ENCODE measurements at places on chromosomes 4 and X.

DNA sequence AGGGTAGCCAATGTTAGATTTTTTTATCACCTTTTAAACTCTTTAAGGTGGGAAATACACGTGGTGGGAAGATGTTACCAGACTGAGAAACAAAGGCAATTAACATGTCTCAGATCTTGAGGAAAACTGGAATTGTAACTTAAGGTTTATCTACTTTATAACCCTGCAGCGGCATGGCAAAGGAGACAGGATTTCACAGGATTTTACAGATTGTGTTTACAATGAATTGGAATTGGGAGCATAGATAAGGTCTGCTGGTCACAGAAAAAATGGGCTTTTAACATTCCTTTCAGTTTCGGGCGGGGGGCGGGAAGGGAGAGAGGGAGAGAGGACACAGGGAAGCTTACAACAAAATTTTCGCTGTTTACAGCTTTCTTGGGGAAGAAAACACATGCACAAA lies 467.5 kb upstream of the CT83 start:
- DNase-seq = no peak

DNA sequence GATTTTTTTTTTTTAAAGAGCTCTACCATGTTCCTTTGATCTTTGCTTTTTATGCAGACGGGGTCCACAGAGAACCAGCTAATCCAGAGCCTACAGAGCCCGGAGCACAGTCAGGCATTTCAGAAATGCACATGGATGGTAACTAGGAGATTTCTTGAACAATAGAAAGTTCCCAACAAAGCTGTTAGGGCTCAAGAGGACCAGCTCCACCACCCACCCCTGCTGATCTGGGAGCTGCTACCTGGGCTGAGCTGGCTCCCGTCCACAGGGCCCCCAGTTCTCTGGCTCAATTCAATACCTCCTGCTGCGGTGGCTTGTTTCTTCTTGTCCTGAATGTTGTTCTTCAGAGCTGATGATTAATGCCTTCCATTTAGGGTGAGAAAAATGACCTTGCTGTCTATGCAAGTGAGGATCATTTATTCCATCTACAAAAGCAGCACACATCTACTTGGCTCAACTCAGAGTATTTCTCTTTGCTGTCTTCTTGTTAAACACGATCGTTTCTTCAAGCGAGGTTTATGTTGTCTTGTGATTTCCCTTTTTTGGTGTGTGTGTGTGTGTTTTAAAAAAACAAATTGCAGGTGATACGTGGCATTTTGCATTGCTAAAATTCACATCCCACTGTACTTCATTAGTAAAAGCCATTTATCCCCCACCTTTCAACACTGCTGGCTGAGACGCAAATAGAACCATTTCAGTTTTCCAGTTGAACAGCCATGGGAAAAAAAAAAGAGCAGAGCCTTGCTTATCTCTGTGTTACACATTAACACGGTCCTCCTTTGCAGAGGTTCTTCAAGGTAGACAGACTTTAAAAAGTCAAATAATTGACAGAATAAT lies 31.3 kb downstream of the IGFBP7 start:
- DNase-seq = no peak

DNA sequence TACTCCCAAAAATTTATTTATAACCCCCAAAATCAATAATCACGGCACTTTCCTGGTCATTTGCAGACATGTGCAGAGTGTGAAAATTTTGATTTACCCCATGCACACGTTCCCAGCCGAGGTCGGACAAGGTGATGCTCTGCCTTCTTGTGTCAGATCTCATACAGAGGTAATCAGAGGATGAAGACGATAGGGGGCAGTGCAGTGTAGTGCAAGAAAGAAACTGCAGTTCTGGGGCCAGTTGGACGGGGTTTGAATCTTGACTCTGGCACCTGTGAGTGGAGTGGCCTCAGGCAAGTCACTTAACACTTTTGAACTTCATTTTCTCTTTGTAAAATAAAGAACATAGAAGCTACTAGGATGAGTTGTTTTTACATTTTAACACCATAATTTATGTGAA lies 88.4 kb downstream of the FRMPD3 start:
- no peak for DNase-seq

DNA sequence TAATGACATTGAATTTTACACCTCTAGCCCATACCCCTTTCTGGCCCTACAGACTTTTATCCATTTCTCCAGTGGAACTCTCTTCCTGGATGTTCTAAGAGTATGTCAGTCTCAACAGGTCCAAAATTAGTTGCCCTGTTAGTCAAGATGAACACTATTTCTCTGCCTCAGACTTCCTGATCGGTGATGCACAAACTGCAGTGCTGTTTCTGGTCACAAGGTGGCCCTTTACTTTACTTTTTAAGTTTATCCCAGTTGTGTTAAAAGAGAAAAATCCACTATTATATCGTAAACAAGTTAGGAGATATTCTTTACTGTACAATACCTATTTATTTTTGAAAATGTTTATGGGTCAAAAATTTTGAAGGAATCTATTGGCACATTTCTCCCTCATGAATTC lies 13.1 kb downstream of the TCEAL7 start:
- no peak for DNase-seq

GRCh38 chr4:176858839-176859238 lies 66.1 kb upstream of the VEGFC start:
- no peak for DNase-seq

- DNase-seq = peak; percentile 1
Measured at GRCh38 chr4:14087459-14087858, 459.9 kb upstream of the BOD1L1 start.

GRCh38 chr4:76641758-76642157 lies 206.7 kb downstream of the SHROOM3 start:
- DNase-seq = no peak

GRCh38 chr4:29540439-29541102 lies 1179.6 kb upstream of the PCDH7 start:
- no peak for DNase-seq

DNA sequence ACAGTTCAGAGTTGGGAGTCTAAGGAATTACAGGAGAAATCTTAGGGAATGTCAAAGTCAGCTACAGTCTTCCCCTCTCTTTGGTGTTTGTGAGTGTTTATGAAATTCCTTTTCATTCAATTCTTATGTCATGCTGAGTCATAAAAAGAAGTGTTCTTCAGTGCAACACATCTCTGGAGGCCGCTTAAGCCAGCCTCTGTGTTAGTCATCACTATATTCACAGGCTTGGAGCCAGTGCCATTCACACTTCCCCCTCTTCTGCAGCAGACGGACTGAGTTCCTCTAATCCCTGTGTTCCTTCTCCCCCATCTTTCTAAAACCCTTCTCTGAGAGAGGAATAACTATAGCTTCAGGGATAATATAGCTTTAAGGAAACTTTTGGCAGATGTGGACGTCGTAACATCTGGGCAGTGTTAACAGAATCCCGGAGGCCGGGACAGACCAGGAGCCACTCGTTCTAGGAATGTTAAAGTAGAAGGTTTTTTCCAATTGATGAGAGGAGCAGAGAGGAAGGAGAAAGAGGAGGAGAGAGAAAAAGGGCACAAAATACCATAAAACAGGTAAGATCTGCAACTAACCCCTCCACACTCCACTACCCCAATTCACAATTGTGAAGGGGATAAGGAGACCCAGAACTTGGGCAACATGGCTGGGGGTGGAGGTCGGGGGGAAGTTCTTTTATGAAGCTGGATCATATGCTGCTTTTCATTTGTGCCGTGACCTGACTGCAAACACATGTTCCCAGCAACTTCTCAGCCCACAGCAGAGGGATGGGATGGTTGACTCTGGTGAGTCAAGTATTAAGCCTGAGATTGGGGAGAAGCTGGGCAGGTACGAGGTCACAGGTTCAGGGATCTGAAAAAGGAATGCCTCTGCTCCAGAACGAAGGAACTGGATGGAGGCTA lies at the start of gene SRPX2:
Gene SRPX2, plus strand, starts transcription at position 244 of the 905 bp plus-strand sequence. CDS start 2,124 bp downstream, outside the sequence.
- no peak for DNase-seq

DNA sequence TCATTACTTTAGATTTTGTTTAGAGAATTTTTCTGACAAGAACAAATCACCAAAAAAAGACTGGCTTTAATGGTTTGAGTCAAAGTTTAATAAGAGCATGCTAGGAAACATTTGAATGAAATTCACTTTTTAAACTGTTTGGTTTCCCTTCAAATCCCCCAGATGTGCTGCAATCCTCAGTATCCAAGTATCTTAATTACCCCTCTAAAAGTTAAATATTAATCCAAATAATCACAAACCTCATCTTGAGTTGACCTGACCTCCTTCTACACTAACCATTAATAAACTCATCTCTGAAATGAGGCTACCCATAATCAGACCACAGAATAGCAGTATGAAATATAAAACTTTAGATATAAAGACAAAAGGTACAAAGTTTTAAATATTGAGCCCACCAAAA lies 10.1 kb downstream of the DHX15 start:
- DNase-seq = no peak

- no peak for DNase-seq
Measured at GRCh38 chrX:7154041-7154597, 6.2 kb upstream of the PUDP start.

- peak; percentile 25 for DNase-seq
Measured at GRCh38 chr4:87559090-87559837, 30.1 kb upstream of the SPARCL1 start.

GRCh38 chrX:113929004-113929403 lies 654.9 kb upstream of the HTR2C start:
- peak; percentile 1 for DNase-seq

DNA sequence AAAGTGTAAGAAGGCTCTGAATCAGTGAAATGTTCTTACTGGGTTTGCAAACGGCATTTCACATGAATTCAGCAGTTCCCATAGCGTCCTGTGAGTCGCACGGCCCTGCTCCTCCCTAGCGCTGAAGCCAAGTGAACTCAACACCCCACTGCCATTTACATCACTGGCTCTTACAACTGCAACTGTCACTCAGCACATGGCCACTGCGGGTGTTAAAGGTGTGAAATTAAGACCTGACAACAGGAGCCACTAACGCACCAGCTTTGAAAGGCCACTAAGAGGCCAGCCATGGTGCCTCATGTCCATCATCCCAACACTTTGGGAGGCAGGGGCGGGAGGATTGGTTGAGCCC lies 31.7 kb downstream of the RNF212 start:
- no peak for DNase-seq

GRCh38 chrX:64150775-64151174 lies 54.7 kb downstream of the AMER1 start:
- no peak for DNase-seq

GRCh38 chr4:146183209-146183608 lies 7.7 kb downstream of the LSM6 start:
- no peak for DNase-seq

GRCh38 chr4:89868276-89868675 lies 26.4 kb upstream of the MMRN1 start:
- no peak for DNase-seq

All from GM06990 (cell line).